Right ventricle myocardium superior (tissue), 1 donor: ENCODE measurements at places on chromosomes 4 and X. TPM values are rescaled to one million over a fixed set of nuclear protein-coding genes. Genes with fewer than 3 reads are reported as not detected.

DNA sequence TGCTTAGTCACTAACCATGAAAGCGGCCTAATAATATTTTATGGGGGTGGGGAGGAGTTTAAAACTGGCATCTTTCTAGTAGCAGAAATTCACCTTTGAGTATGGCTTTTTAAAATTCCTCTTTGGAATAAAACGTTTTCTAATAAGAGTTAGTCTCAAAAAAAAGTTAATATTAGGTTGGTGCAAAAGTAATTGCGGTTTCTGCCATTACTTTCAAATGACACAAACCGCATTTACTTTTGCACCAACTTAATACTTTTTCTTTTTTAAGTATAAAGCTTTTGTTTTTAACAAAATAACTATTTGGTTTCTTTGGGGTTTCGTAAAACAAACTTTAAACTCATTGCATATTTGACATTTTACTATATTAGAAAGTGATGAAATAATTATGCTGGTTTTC is 68.4 kb downstream of the FBXO8 start:
- DNase-seq = no peak

DNA sequence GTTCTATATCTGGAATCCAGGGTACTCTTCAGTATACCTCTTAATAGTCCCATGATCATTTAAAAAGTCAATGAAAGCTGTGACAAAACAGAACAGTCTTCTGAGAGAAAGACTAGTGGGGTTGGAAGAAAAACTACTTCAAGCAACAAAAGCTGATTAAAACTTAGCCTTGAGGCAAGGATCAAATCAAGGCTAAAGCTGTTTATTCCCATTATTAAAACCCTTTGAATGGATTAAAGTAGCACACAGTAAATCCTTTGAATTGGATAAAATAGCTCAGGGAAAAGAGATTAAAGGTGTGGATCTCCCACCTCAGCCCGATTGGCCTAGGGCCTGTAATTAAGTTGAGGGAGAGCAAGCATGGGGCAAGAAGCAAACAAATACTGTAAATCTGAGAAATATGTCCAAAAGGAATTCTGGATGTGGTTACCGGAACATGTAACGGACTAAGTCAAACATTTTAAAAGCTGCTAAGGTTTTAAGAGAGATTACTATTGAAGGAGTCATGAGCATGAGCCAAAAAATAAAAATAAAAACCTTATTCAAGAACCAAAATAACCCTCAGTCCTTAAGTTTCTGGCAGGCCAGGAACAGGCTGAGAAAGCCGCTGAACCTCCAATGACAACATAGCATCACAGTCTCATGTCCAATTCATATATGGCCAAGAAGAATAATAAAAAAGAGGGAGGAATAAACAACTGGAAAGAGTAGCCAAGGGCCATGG is 257.3 kb upstream of the NEIL3 start:
- no peak for DNase-seq

DNA sequence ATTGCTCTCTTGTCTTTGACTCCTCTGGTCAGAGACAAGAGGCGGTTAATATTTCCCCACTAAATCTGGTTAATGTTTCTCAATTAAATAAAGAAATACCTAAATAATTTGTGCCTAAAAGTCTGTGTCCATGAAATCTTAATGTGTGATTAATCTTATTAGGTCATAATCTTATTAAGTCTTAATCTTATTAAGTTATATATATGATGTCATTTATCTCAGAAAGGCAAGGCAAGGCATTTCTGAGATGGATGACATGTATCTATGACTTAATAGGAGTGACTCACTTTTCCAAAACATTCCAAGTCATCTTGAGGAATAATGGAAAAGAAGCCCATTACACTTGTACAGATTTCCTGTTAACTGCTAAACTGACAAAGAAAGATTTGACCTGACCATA is 74.7 kb downstream of the TRAM1L1 start:
- no peak for DNase-seq

GRCh38 chr4:12137575-12137974 is 708.9 kb upstream of the HS3ST1 start:
- DNase-seq = no peak

DNA sequence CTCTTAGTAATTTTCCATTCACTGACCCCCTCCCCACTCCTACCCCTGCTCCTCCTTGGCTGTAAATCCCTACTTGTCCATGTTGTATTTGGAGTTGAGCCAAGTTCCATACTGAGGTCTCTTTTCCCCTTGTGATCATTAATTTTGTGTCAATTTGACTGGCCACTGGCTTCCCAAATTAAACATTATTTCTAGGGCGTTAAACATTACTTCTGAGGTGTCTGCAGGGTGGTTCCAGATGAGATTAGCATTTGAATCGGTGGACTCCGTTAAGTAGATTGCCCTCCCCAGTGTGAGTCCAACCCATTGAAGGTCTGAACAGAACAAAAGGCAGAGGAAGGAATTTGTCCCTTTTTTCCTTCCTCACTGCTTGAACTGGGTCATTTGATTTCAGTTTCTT is 25.7 kb downstream of the SLC39A8 start:
- no peak for DNase-seq

DNA sequence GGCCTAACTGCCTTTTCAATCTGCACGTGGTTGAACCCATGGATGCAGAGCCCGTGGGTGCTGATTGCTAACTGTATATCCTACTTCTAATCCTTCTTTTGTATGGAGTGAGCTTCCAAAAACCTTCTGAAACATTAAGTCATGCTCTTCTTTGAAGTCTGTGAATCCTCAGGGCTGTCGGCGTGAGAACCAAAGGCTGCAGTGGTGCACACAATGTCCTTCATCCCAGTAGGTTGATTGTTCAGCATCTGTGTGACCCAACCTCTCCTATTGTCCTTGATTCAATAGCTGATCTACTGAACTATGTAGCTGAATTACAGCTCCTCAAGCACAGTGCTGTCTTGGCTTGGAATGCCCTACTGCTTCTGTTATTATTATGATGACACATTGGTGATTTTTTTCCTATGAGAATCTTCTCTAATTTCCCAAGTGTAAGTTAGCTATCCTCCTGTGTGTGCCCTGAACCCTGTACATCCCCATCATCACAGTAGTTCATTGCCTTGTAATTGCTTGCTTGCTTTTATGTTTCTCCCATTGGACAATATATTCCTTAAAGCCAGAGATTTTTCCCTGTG is 294.6 kb downstream of the TRIML1 start:
- DNase-seq = no peak

GRCh38 chrX:107935200-107935599 is 47.0 kb downstream of the TEX13B start:
- DNase-seq = no peak

DNA sequence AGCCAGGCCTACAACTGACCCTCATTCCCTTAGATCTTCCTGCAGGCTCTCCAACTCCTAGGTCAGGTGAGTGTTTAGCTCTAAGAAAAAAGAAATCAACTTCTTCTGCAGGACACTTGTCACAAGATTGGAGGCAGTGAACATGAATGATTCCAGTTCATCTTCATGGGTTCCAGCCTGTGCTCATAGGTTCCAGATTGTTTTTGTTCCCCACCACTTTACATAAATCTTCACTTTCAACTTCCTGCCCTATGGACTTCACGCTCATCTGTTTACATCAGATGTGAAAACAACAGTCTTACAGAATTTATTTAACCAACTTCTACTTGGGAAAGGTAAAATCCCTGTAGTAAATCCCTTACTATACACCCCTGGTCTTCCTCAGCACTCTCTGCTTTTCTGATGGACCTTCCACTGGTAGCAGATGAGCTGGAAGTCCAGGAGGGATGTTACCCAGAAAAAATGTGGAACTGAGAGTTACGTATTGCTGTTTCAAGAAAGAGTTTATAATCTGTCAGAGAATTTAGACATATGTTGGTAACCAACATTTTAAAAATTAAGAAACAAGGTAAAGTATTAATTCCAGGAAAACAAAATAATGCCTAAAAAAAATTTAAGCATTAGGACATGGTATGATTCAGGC is 62.4 kb downstream of the ANAPC10 start:
- DNase-seq = no peak

DNA sequence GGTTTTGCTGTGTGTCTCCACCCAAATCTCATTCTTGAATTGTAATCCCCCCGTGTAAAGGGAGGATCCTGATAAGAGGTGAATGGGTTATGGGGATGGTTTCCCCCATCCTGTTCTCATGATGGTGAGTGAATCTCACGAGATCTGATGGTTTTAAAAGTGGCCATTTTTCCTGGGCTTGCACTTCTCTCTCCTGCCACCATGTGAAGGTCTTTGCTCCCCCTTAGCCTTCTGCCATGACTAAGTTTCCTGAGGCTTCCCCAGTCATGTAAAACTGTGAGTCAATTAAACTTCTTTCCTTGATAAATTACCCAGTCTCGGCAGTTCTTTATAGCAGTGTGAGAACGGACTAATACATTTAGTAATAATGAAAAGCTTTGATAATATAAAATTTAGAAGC is 46.9 kb downstream of the ANTXR2 start:
- no peak for DNase-seq

- DNase-seq = no peak
These were observed 98.9 kb downstream of the KLHL8 start for GRCh38 chr4:87121341-87122065.

DNA sequence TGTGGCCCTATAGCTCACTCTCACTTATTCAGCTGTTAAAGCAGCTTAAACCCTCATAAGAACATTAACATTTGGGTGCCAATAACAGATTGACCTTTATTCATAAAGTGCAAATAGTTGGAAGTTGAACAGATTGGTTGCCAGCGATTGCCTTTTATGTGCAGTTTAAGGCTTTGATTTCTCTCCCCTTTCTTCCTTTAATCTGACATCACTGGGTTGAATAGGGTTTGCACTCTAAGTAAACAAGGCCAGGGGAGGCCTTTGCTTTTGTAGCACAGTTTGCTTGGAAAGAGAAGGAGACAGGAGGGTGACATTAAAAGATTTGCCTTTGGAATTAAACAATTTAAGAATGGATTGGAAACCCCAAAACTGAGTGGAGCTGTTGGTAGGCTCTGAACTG is 114.3 kb downstream of the NKX6-1 start:
- no peak for DNase-seq

- DNase-seq = no peak
These were observed 60.7 kb downstream of the TBC1D9 start for GRCh38 chr4:140695483-140695882.

DNA sequence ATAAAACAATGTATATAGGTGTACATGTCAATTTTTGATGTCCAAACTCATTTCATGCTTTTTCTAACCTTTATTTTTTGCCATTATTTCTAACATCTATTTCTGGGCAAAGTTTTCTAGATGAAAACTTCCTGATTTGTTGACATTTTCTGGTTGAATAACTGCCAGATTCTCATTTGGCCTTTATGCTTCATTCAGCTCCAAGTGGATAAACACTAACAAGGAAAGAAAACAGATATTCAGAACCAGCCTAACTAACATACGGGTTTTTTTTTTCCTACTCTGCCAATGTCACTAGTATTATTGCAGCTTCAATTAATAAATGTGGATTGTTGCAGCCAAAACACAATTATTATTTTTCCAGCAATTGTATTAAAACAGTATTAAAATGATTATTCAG is 50.9 kb upstream of the RAP1GDS1 start:
- no peak for DNase-seq

- no peak for DNase-seq
These were observed 123.8 kb downstream of the RPS6KA6 start for GRCh38 chrX:84064164-84064563.

- DNase-seq = no peak
These were observed 674 bp upstream of the DIAPH2 start for GRCh38 chrX:96683997-96684338.

GRCh38 chr4:184648313-184649025 is 778 bp downstream of the CASP3 start:
- peak; percentile 85 for DNase-seq

PRSS48 gene
- not detected for total RNA-seq

TCP11X2 gene
- total RNA-seq = not detected

LONRF3 gene
- total RNA-seq = 2.9 TPM

PHEX gene
- 0.08 TPM for total RNA-seq

CTAG1B gene
- not detected for total RNA-seq

FUNDC2 gene
- 366 TPM for total RNA-seq

FAM47C gene
- total RNA-seq = not detected

MEPE gene
- not detected for total RNA-seq

ETNPPL gene
- total RNA-seq = 14.5 TPM

GLRA3 gene
- total RNA-seq = not detected

RPA4 gene
- not detected for total RNA-seq
